Activated CD8-positive, alpha-beta memory T cell treated with anti-CD3 and anti-CD28 coated beads for 1 hour (primary cell): ENCODE measurements at places on chromosomes 1 and 21.

- DNase-seq: peak; percentile 57
Observed at GRCh38 chr1:31154632-31155215, 85.0 kb downstream of the NKAIN1 start.

GRCh38 chr1:42422737-42423136 is 33.1 kb downstream of the ZMYND12 start:
- DNase-seq: no peak

GRCh38 chr1:162283657-162284056 is 93.0 kb downstream of the SPATA46 start:
- DNase-seq: no peak

- no peak for DNase-seq
Observed at GRCh38 chr1:180033390-180033789, 78.8 kb downstream of the CEP350 start.
